ENCODE measurements at places on chromosomes 2 and 18.

- peak; percentile 4 for DNase-seq
Observed at GRCh38 chr2:140274891-140275290, 1494.7 kb upstream of the NXPH2 start.

GRCh38 chr2:72929010-72929409, 11.7 kb downstream of the EMX1 start:
- no peak for DNase-seq

GRCh38 chr2:200604571-200605255, 18.9 kb downstream of the AOX1 start:
- no peak for DNase-seq

- no peak for DNase-seq
Observed at GRCh38 chr2:37713258-37713700, 41.8 kb upstream of the CDC42EP3 start.

GRCh38 chr2:199278099-199278498, 179.6 kb downstream of the SATB2 start:
- no peak for DNase-seq

DNA sequence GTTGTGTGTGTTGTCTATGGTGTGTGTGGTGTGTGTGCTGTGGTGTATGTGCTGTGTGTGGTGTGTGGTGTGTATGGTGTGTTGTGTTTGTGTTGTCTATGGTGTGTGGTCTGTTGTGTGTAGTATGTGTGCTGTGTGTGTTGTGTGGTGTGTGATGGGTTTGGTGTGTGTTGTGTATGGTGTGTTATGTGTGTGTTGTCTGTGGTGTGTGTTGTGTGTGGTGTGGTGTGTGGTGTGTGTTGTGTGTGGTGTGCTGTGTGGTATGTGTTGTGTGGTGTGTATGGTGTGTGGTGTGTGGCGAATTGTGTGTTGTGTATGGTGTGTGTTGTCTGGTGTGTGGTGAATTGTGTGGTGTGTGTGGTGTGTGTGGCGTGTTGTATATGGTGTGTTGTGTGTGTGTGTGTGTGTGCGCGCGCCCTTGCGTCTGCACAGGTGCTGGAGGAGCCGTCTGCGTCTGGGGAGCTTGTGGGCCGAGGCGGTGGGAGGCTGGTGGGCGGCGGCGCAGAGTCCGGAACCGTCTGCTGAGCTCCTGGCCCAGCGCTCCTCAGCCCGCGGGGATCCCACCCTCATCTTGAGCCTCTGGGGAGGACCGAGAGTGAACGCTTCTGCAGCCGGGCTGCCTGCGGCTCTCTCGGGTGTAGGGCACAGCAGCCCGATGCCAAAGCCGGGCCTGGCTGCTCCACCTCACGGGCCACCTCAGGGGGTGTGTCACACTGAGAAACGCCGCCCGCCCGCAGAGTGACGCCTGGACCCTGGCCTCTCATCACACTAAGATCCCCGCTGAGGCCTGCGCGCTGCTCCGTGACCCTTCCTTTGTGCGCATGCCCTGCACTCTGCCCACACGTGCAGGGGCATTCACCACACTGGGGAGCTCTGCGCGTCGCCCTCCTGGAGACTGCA, 8.8 kb upstream of the ADI1 start:
- DNase-seq: peak; percentile 4

- no peak for DNase-seq
Observed at GRCh38 chr2:1607971-1608688, 136.2 kb downstream of the PXDN start.

DNA sequence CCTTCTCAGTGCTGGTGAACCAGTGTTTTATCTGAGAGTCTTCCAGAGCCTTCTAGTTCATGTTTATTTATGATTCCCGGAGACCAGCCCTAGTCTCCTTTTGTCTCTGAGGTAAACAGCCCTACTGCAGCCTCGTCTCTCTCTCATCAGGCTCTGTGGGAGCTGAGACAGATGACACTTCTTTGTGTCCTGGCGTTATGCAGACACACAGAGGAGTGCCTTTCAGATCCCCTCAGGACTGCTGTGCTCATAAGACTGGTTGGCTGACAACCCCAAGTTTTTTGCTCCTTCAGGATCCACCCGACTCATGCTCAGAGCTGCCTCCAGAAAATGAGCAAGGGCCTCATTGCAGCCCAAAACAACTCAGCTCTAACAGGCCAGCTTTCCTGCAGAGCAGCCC, 523.8 kb upstream of the SPHKAP start:
- DNase-seq: no peak

DNA sequence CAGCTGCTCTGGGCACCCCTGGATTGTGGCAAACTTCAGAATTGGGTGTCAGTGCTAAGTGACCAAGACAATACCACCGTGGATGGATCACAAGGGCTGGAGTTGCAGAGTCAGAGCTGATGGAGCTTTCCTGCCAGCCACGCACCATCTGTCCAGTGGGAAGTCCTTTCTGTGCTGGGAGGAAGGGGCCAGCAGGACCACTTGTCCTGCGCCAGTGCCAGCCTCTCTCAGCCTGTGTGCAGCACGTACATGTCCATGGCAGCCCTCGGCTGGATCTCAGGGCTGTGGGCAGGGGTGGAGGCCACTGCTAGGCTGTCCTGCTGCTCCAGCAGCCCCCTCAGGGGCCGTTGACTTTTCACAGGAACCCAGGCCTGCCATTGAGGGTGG, 33.3 kb downstream of the RAB31 start:
- DNase-seq: no peak

DNA sequence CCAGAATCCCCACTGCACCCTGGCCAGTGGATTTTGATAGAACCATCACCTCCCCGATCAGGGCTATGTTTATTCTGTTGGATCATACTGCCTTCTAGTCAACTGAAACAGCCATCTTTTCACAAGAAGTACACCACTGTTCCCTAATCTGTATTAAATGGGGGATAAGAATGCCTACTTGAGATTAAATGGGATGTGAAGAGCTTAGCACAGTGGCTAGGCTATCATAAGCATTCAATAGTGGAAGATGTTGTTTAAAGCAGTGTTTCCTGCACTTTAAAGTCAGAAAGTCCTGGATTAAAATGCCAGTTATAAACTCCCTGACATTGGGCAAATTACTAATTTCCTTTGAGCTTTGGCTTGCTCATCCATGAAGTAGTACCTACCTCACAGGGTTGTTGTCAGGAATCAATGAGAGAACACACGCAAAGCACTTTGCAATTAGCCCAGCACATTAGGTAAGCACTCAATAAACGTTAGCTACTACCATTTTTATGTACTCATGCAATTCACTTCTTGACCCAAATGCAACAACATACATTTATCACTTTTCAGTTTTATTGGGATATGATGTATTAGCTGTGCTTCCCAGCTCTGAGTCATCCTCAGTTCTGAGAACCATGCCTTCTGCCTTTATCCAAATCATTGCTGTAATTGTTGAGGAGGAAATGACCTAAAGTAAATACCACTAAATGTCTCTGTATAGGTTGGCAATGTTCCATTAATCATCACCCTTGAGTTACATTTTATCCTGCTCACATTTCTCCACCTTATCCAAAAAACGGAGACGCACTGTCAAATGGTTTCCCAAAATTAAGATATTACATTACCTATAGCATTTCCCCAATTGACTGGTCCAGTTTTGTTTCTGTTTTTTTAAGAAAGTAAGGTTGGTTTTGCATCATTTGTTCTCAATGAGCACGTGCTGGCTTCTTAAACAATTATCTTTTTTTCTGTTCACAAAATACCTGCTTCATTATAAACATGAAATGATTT, 2.1 kb downstream of the TMEM247 start:
- DNase-seq: peak; percentile 71

DNA sequence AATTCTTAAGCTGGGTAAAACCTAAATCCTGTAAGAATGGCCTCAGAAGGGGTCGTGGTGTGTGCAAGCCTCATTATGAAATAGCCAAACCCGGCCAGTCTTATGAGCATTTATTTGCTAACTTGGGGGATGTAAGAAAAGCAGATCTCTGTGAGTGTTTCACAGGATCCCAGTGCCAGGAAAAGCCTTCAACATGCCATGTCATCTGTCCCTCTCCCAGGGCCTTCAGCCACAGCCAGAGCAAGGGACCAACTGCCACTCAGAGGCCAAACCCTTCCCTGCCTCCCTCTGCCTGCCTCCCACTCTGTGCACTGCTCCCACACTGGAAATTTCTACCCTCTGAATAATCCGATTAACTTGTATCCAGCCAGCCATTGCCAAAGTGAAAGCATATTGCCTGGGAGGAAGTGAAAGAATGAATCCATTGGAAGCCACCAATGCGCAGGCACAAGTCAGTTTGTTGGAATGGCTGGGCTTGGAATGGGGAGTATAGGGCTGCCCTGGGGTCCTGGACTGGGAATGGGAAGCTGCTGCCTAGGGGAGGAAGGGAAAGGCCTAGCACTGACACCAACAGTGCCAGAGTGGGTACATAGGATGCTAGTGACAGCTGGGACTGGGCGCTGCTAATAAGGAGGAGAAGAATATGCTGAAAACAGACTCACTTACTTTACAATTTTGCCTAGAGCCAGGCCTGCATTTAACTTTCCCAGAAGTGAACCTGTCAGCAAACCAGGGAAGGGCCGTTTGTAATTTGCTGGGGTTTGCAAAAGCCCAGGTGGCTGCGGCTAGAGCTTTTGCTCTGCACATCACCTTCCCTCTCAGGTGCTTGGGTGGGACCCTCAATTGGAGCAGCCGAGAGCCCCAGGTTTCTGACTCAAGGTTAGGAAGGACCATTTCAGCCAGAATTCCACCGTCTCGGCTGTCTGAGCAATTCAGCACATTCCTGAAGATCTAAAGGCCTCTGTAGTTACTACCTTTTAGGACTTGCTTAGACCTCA, 146.6 kb upstream of the NCK2 start:
- no peak for DNase-seq

DNA sequence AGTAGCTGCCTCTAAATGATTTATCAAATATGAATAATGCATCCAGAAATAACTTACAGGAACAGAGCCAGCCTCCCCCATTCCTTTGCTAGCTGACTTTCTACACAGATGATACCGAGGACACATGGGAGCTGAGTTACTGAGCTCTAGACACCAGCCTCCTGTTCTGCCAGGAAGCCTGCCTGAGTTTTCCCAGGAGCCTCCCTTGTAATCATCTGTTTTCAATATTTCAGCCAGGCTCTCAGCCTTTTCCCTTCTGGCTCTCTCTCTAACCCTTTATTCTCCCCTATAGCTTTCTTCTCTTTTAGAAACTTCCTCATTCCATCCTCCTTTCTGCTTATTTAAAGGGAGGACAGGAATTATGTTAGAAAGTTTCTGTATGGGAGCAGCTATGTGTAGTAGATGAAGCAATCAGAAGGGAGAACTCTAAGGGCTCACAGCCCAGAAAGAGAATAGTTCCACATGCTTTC, 911.6 kb downstream of the TDRD15 start:
- no peak for DNase-seq

GRCh38 chr2:10238396-10238795, 64.3 kb upstream of the HPCAL1 start:
- no peak for DNase-seq

- no peak for DNase-seq
Observed at GRCh38 chr2:190683802-190684201, 34.9 kb downstream of the NAB1 start.

- DNase-seq: no peak
Observed at GRCh38 chr18:32776561-32776960, 3.7 kb upstream of the KLHL14 start.

DNA sequence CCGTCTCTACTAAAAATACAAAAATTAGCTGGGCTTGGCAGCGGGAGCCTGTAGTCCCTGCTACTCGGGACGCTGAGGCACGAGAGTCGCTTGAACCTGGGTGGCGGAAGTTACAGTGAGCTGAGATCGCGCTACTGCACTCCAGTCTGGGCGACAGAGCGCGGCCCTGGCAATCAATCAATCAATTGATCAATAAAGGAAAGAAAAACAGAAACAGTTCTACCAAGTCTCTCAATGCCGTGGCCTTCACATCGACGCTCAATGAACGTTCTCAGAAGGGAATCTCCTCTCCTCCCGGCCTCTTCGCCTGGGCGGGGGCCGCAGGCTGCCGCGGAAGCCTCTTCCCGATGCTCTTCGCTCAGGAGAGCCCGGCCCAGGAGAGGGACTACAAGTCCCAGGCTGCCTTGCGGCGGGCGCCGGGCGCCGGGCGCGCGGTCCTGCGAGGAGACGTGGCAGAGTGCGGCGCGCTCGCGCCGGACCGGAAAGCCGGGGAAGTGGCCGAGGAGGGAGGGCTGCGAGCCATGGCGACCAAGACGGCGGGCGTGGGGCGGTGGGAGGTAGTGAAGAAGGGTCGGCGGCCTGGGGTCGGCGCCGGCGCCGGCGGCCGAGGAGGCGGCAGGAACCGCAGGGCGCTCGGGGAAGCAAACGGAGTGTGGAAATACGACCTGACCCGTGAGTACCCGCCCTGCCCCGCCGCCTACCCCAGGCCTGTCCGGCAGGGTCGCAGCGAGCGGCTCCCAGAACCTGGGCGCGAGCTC, at the start of gene TMEM214:
Gene TMEM214, plus strand, starts transcription at position 471 of the 758 bp plus-strand sequence. Its CDS starts 51 bp downstream, at position 522.
- DNase-seq: peak; percentile 92

GRCh38 chr2:16250466-16250865, 310.1 kb downstream of the MYCN start:
- DNase-seq: no peak

DNA sequence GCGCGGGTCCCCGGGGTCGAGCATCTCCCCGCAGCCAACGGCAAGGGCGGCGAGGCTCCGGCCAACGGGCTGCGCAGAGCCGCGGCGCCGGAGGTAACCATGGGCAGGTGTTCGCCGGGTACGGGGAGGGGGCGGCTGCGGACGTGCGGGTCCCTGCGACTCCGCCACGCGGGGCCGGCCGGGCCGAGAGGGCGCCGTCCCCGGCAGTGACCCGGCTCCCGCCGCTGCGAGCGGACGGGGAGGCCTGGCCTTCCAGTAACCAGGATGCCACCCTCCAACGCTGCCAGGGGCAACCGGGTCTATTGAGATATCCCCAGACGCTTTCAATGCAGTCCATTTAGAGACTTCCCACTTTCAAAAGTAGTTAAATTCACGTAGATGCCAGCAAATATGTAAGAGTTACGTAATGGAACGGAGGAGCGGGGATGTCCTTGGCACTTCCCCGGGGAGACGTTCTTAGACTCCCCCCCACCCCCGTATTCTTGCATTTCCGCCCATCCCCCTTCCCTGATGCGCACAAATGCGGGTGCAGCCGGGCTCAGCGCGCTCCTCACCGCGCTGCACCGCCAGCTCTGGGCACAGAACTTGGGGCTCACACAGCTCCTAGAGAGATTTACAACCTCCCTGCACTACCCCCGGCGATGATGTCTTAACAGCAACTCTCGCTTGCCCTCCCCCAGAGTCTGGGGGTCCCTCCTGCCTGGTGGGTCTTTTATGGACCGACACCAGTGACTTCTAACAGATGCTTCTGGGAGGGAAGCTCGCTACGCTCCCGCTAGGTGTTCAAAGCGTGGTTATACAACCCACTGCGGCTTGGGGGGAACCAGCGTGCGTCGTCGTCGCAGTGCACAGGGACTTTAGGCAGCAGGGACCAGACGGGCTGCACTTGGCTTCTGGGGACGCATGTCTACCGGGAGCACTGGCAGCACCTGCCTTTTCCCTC, 657 bp downstream of the SGPP2 start:
- DNase-seq: peak; percentile 65
